ENCODE measurements at places on chromosomes 16 and 17. TPM values are rescaled to one million over a fixed set of nuclear protein-coding genes. Genes with fewer than 3 reads are reported as not detected.

GRCh38 chr16:79528338-79528737 is 72.2 kb downstream of the MAF start:
- H3K4me3 ChIP-seq: no peak overlapping the region
- no peaks in the 10 kb centered on the region for H3K4me1 ChIP-seq
- no peak overlapping the region for H3K27ac ChIP-seq
- no peaks in the 10 kb centered on the region for H3K27me3 ChIP-seq
- no peaks in the 10 kb centered on the region for H3K36me3 ChIP-seq
- no peak for DNase-seq

ZNRF1 gene
- total RNA-seq: 27.8 TPM

GRCh38 chr17:17769869-17770631 is 66.7 kb downstream of the SREBF1 start:
- H3K27me3 ChIP-seq: no peaks in the 10 kb centered on the region
- H3K4me3 ChIP-seq: no peak overlapping the region
- no peak for DNase-seq
- H3K27ac ChIP-seq: no peak overlapping the region
- no peaks in the 10 kb centered on the region for H3K36me3 ChIP-seq
- H3K4me1 ChIP-seq: peaks cover 18% of the 10 kb centered on the region

DNA sequence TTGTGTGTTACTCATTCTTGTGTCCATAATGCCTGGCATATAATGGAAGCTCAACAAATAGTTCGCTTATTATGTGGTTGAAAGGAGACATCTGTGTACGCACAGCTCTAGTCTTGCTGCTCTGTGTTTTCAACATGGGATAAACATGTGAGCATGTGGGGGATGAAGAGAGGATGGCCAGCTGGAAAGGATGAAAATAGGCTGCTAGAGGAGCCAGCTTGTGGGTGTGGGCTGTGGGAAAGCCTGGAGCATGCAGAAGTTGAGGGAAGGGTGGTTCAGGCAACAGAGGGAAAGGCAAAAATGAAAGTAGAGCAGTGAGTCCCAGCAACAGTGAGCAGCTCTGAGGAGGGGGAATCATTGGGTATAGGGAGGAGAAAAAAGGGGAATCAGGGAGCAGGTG is 324.6 kb upstream of the CDH11 start:
- no peaks in the 10 kb centered on the region for H3K4me1 ChIP-seq
- no peaks in the 10 kb centered on the region for H3K27me3 ChIP-seq
- DNase-seq: no peak

DNA sequence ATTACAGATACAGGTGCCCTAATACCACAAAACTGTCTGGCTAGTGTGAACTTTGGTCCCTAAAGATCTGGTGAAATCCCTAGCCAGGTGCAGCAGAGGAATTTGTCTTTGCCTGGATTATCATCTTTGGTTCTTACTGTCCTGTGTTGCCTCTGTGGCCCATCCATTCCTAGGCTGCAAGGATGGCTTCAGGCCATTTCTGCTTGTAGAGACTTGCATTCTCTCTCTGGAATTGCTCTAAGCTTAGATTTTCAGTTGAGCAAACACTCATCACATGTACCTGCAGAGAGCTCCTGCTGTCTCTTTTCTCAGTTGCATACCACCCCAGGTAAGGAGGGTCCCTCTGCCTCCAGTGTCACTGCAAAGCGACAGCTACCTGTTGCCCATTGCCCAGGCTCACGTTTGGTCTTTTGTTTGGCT is 114.9 kb downstream of the PRKCA start:
- H3K27ac ChIP-seq: no peak overlapping the region
- H3K4me1 ChIP-seq: no peaks in the 10 kb centered on the region
- H3K27me3 ChIP-seq: no peaks in the 10 kb centered on the region
- DNase-seq: no peak
